MG63 (cell line): ENCODE measurements at places on chromosomes 5 and 9.

DNA sequence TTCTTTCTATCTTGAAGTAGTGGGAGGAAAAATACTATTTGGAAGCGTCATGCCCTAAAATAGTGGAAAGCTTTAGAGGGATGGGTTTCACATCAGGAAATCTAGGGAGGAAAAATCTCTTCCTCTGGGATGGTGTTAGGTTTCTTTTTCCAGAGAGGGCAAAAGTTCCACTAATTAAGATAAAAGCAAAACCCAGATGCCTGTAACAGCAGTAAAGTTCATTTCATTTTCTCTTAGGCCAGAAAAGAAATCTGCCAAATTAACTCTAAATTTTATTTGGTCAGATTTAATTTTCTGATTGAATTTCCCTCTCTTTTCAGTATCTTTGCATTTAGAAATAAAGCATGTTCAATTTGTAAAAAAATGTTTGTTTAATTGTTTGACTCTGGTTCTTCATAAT lies 88.8 kb downstream of the LURAP1L start:
- DNase-seq = no peak

- DNase-seq = no peak
Measured at GRCh38 chr9:131858147-131858546, 118.3 kb upstream of the RAPGEF1 start.

- no peak for DNase-seq
Measured at GRCh38 chr5:61647672-61648071, 315.6 kb downstream of the ZSWIM6 start.

- DNase-seq = peak; percentile 41
Measured at GRCh38 chr5:171483551-171484135, 64.2 kb downstream of the FGF18 start.

DNA sequence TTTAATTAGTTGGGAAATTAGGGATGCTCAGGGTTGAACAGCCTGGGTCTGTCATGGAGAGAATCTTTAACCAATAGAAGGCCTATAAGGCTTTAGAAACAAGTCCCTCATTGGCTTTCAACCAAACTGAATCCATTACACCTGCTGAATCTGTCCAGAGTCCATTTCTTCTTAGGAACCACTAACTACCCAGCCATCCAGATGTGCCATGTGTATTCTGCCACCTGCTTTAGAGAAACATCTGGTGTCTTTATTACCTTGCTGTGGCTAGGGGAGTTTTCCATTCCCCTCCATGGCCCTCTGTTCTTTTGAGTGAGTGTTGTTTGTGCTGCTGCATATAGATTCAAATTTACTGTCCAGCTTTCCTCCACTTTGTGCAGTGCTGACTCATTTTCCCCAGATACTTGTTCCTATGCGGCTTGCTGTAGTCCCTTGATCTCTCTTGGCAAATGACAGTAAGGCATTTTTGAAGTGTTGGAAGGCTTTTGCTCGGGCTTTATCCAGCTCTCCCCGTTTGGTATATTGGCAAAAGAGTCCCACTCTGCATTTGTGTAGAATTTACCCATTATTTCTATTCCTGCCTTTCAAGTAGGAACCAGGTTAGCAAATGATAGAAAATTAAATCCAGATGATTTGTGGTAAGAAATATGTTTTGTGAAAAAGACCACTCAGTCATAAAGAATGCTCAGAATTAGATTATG lies 54.6 kb downstream of the NLN start:
- no peak for DNase-seq

DNA sequence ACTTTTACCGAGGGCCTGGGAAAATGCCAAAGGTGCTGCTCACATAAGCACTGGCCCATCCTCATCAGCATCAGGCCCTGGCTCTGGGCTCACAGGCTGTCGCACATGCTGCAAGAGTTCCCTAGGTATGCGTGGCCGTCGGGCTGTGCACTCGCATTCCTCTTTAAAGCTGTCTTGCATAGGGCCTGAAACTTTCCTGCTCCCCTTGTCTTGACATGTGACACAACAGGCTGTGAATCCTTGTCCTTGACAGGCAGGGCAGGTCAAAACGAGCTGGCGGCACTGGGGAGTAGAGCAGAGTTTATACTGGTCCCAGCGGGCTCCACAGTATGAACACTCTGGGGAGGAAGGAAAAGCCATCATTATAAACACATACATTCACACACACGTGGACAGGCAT lies 30.7 kb downstream of the TSTD2 start:
- no peak for DNase-seq

DNA sequence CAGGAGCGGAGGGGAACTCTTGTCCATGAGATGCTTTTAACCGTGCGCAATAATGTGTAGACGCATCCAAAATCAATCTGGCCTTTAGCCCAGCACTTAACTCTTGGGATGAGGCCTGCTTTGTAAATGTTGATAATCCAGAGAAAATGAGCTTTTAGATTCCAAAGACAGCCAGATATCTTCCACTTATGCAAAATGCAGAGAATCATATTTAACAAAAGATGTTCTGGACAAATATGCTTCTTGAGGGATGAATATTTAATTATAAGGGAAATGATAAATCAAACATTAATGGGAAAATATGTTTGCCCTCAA lies 5.6 kb downstream of the S1PR3 start:
- no peak for DNase-seq

GRCh38 chr9:2418619-2419018 lies 203.0 kb upstream of the VLDLR start:
- no peak for DNase-seq
